ENCODE measurements at places on chromosomes 2 and 18.

DNA sequence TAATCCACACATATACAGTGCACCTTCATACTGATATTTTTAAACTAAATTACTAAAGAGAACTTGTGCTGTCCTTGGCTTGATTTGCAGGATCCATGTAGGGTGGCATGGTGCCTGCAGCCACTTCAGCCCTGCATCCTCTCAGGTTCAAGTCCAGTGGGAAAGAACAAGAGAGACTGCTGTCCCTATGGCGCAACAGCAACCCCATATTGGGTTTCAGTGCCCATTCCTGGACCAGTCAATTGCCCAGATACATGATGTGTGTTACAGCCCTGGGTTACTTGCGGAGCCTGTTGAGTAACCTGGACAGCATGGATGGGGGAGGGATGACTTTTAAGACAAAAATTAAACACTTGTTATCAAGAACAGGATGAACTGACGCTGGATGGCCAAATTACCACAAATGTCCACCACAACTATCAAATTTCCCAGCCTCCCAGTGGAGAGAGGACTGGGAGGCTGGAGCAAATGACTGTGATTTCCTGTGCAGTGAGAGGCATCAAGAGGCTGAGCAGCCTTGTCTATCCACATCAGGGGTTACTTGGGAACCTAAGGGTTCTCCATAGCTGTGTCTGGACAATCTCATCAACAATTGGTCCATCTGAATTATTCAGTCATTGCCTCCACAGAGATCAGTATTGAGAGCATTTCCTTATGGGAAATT, 162.0 kb downstream of the CAPN13 start:
- DNase-seq, result no peak

DNA sequence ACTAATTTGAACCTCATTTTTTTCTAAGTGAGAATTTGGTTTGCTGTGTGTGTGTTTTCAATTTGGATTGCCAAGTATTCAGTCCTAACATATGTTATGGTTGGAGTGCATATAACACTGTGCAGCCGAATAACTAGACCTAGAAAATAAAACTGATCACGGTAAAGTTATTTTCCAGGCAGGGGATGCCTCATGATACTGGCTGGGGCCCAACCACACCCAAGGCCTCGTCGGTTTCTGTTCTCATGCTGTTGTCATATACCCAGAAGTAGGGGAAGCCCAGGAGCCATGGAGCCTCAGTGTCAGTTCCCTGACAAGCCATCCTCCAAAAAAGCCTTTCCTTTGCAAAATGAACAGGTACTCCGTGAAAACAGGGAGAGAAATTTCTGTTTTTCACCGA, 160.2 kb downstream of the GBX2 start:
- DNase-seq, result no peak

GRCh38 chr2:138381373-138381772, 120.2 kb upstream of the SPOPL start:
- DNase-seq, result no peak

- peak; percentile 31 for DNase-seq
Observed at GRCh38 chr18:21134895-21135294, 23.3 kb upstream of the ROCK1 start.

- no peak for DNase-seq
Observed at GRCh38 chr2:216285701-216286100, 86.6 kb downstream of the MARCHF4 start.

Data from immature natural killer cell (primary cell).